ENCODE measurements at places on chromosomes 3 and 15. TPM values are rescaled to one million over a fixed set of nuclear protein-coding genes. Genes with fewer than 3 reads are reported as not detected.
A peak's percentile ranks its signal among the peaks of the same experiment; 100 is the strongest.

Gene RFX7
- total RNA-seq, result 11.1 TPM

Gene WNT7A
- 0.67 TPM for total RNA-seq

GRCh38 chr3:15659254-15659975 is 57.9 kb downstream of the BTD start:
- DNase-seq, result no peak

DNA sequence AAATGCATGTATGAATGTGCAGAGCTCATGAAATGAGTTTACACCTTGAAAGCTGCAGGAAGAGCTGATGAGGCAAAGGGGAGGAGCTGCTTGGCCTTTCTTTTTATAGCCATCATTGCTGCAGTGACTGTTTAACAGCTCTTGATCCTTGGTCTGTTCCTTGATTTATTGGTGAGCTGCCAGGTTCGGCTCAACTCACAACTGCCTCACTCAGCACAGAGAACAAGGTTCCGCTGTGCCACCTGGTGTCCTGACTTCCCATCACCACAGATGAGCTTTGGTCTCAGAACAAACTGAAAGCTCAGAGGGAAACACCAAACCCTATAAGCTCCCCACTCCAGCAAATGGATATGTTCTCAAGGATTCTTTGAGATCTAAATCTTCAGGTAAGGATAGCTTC is 626.1 kb downstream of the MAGI1 start:
- no peak for DNase-seq

- DNase-seq, result peak; percentile 81
Observed at GRCh38 chr3:134029256-134029733, 430 bp downstream of the SLCO2A1 start.

Measured in lower leg skin (tissue), 4 donors.